WTC11 (cell line): ENCODE measurements at places on chromosomes 4 and X. TPM values are rescaled to one million over a fixed set of nuclear protein-coding genes. Genes with fewer than 3 reads are reported as not detected.

RTL3 gene
- total RNA-seq: not detected in 3 replicates

RPL36A gene
- total RNA-seq: 320 to 429 TPM (median 409 TPM) in 3 replicates

SERPINA7 gene
- not detected in 3 replicates for total RNA-seq

WNK3 gene
- 24.3 to 27.5 TPM (median 27.5 TPM) in 3 replicates for total RNA-seq

GRCh38 chr4:155877971-155878370 is 11.9 kb upstream of the ASIC5 start:
- peak; percentile 19 for DNase-seq

DNA sequence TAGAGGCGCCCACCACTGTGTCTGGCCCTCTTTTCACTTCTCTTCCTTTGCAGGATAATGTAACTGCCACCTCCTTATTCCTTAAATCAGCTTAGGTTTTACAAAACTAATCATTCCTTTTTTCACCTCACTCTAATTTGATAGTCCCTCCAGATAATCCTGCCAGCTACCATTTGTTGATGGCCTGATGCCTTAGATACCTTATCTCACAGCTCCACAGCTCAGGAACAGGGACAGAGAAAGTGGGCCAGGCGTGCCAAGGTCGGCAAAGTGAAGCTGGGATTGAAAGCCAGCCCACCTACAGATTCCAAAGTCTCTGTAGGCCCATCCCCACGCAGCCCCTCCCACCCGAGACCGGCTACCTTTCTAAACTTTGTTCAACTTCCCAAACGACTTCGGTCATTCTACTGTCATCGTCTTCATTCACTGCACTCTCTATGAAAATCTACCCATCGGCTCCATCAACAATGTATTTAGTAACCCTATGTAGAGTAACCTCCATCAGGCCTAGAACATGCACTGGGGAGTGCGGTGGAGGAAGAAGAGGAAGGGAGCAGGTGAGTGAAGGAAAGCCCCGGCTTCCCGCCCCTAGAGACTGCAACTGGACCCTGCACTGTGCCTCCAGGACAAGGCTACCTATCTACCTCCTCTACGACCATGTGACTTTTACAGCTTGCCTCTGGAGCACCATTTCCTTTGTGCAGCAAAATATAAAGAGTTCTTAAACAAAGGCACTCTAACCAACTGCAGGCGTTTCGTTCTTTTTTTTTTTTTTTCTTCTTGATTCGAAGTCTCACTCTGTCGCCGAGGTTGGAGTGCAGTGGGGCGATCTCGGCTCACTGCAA is 1.5 kb downstream of the CASP6 start:
- DNase-seq: peak; percentile 27

GRCh38 chr4:1682860-1683259 is 1.3 kb downstream of the FAM53A start:
- no peak for DNase-seq

DNA sequence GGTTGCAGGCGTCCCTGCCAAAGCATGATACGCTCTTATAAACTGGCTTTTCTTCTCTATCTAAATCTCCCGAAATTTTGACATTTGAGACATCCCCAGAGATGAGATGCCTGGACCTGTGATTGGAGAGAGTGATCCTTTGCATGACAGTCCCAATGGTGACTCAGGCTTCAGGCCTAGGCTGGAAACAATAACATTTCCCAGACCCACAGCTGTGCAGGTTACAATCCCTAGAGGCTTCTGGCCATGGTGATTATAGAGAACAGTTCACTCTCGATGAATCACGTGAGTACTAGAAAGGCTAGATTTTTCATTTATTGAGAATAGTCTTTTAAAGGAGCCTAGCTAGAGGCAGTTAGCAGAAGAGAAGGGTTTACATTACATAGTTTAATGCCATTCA is 75.9 kb downstream of the SPATA18 start:
- no peak for DNase-seq
